ENCODE measurements at places on chromosomes 1 and 21.

- no peak for DNase-seq
Observed at GRCh38 chr21:35041122-35041521, 8.0 kb downstream of the RUNX1 start.

DNA sequence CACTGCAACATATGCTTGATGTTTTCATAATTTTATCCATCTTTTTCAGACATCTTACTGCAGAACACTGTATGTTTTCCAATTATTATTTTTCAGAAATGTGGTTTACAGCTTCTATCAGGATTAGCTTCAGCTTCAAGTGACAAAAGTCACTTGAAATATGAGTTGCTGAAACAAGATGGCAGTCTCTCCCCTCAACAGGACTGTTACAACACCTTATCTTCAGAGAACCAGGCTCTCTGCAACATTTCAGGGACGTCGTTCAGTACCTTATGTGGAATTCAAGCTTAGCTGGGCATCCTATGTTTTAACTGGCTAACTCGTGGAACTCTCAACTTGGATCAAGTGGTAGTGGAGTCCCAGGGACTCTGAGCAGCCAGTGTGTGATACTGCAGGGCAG lies 2.0 kb upstream of the UBE2G2 start:
- DNase-seq, result peak; percentile 41

DNA sequence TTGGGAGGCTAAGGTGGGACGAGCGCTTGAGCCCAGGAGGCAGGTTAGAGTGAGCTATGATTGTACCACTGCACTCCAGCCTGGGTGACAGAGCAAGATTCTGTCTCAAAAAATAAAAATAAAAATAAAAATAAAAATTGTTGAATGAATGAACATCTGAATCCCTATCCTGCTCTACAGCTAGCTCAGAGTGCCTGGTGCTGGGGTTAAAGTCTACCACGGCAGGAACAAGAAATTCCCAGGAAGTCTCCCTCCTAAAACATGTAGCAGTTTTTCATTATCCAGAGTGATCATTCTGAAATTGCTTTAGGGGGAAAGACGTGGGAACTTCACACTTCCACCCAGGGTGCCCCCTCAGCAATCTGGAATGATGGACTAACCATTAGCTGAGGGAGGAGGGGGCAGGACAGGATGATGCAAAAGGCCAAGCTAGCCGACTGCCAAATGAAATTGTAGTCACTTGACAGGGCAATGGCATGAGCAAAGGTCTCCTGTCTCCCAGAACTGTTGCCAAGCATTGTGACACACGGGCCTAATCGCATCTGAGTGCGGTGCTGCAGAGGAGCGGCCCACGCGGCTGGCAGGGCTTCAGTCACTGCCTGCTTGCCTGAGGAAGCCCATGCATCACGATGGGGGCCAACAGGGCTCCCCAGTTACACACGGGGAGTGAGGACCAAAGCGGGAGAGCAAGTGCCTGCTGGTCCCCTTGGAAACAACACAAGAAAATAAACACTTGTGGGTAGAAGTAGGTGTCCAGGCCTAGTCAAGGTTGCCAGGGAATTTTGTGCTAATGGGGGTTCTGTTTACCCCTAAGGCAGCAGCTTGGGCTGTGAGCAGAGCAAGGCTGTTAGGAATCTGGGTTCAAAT lies 85.7 kb downstream of the NENF start:
- no peak for DNase-seq

DNA sequence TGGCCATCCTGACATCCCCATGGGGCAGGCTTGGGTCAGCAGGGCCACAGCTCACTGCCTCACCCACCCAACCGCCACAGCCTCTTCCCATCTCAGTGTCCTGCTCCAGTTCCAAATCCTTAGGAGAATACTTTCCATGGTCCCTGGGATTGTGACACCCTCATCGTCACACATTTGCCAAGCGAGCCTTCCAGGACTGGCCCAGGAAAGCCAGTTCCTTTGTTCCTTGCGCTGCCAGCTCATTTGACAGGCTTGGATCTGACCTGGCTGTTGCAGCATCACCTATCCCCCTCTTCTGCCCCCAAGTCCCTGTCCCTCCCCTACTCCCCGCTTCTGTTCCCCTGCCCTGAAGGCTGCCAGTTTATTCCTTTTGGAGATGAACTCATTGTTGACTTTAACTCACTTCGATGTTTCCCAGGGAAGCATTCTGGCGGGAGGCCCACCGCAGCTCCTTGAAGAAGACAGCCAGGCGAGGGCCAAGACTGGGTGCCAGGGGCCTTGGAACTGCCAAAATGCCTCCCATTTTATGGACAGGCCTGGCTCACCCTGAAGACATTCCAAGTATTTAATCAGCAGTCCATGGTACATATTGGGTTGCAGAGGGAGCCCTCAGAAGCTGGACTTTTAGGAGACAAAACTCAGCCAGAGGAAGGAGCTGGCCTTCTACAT lies 10.2 kb upstream of the GNL2 start:
- DNase-seq, result no peak

DNA sequence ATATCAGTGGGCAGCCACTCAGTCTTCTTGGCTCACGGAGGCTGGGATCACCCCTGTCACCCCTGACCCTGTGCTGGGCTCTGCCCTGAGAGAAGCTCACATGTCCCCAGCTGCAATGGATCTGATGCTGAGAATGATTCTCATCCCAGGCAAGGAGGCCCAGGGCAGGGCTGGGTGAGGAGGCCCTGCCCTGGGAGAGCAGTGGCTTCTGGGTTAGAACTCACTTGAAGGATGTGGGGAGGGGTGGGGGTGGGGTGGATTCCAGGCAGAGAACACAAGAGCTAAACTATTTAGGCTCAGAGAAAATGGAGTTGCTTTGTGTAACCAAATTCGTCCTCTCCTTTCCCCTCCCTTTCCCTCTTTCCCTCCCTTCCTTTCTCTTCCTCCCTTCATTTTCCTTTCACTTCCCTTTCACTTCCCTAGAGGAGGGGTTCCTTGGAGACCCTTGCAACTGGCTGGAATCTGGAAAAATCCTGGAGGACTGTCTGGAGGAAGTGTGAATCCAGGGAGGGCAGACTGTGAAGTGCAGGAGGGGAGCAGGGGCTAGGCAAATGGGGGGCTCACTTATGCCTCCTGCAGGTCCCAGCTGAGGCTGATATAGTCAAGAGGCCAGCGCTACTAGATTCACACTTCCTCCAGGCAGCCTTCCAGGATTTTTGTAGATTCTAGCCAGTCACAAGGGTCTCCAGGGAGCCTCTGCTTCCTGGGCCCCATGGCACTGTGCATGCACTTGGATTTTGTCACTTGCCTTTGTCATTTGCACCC lies 47.0 kb downstream of the IGSF21 start:
- DNase-seq, result no peak

GRCh38 chr1:3943806-3944577 lies 43.9 kb upstream of the C1orf174 start:
- no peak for DNase-seq

DNA sequence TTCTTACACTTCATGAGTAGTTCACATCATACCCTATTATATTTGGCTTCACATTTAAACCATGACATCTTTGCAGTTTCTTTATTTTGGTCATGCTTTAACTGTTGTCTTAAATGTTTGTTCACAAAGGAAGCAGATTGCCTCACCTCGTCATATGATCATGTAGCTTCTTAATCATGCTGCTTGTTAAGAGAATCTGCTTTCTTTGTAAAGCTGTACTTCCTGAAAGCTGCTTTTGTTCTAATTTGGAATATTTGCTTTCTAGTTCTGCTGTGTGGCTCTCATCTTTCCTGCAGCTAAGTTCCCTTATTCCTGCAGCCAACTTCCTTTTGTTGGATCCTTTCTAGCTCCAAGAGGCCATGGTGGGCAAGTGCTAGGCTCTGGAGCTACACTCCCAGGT lies 62.9 kb upstream of the SIM2 start:
- no peak for DNase-seq

DNA sequence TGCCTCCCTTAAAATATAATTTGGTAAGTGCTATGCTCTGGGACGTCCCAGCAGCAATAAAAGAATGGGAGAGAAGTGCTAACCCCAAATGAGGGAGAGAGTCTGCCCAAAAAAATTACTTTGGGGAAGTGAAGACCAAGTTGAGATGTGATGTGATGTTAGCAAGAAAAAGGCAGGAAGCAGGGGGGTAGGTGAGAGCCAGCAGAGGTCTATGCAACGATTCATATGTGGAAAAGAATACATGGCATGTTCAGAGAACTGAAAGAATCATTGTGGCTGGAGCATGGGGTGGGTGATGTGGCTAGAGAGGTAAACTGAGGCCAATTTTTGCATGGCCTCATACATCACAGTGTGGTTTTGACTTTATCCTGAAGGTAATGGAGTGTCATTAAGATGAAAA lies 5.6 kb upstream of the CTPS1 start:
- DNase-seq, result no peak

All from OCI-M1 (cell line).